ENCODE measurements at places on chromosomes 2 and 18.

DNA sequence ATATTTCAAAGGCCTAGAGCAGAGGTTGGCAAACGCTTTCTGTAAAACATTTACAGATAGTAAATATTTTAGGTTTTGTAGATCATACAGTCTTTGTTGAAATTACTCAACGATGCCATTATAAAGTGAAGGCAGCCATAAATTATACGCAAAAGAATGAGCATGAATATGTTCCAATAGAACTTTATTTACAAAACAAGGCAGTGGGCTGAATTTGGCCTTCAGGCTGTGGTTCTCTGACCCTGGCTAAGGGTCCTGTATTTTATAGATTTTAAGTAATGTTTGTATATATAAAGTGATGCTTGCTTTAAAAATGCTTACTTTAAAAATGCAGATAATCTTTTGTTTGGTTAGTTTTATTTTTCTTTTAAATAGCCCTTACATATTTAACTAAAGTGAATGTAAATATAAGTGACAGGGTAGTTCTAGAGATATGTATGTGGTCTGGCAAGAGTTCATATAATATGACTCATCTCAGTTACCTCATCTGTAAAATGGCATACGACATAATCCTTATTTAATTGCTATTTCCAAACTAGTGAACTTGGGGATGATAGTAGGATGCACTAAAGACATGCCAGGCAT lies 51.7 kb upstream of the ATP5MC3 start:
- DNase-seq: peak; percentile 78

GRCh38 chr18:59002974-59003594 lies 136.6 kb upstream of the SEC11C start:
- no peak for DNase-seq

DNA sequence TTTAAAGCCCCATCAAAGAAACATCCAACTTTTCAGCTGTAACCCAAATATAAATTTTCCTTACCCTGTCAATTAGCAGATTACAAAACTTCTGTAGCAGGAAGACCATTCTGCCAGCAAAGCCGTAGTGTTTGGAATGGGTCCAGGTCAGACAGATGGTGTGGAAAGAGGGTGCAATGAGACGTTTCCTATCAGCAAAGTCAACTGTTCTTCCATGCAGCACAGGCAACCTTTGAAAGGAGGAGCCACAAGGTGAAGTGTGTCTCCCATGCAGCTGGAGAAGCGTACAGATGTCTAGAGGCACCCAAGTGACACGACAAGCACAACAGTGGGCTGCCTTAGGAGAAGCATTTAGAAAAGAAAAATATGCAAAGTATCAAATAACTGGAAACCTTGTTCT lies 83.7 kb downstream of the SP3 start:
- peak; percentile 14 for DNase-seq

DNA sequence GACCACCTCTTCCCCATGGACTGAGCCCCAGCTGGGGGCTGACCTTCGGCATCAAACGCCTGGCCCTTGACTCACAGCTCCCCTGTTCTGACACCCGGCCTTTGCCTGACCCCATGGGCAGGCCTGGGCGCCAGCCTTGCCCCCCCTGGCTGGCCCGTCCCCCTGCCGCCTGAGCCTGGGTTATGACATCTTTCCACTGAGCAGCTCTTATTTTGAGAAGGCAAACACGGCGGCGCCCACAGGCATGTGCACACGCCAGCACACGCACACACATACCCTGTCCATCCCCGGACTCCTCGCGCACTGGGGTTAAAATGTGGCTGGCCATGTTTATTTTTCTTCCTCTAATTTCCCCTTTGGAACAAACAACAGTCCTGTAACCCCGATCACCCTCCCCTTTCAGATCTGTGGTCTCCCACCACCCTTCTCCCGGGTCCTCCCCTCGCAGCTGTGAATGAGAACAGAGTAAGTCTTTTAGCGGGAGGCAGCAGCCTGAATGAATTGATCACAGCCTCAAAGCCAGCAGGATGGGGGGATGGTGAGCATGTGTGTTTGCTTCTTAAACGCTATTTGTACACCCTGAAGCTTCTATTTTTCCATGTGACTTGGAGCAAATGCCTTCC lies 11.8 kb upstream of the ATOH8 start:
- peak; percentile 72 for DNase-seq

GRCh38 chr2:147998203-147998602 lies 22.3 kb downstream of the ORC4 start:
- no peak for DNase-seq

DNA sequence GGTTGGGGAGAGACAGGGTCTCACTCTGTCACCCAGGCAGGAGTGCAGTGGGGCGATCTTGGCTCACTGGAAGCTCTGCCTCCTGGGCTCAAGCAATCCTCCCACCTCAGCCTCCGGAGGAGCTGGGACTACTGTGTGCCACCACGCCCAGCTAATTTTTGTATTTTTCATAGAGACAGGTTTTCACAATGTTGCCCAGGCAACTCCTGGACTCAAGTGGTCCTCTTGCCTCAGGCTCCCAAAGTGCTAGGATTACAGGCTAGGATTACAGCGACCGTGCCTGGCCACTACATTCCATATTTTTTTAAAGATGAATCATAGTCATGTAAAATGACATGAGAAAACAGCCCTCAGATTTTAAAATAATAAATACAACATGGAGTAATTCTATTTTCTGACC lies 32.3 kb downstream of the CWC22 start:
- DNase-seq: peak; percentile 12

DNA sequence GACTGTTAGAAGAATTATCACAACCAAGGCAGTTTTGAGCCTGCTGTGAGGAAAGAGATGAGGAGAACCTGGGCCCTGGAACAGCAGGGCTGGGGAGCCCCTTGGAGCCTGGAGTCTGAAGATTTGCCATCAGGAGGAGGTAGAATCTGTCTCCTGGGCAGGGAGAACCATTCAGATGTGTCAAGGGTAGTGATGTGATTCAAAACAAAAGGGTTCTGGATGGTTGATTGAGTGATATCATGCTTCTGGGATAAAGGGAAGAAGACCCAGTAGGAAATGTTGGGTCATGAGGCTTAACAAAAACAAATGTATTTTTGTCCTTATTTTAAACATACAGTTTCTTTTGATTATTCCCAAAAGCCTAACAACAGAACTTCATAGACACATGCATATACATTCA lies 28.6 kb downstream of the RNF144A start:
- DNase-seq: no peak

DNA sequence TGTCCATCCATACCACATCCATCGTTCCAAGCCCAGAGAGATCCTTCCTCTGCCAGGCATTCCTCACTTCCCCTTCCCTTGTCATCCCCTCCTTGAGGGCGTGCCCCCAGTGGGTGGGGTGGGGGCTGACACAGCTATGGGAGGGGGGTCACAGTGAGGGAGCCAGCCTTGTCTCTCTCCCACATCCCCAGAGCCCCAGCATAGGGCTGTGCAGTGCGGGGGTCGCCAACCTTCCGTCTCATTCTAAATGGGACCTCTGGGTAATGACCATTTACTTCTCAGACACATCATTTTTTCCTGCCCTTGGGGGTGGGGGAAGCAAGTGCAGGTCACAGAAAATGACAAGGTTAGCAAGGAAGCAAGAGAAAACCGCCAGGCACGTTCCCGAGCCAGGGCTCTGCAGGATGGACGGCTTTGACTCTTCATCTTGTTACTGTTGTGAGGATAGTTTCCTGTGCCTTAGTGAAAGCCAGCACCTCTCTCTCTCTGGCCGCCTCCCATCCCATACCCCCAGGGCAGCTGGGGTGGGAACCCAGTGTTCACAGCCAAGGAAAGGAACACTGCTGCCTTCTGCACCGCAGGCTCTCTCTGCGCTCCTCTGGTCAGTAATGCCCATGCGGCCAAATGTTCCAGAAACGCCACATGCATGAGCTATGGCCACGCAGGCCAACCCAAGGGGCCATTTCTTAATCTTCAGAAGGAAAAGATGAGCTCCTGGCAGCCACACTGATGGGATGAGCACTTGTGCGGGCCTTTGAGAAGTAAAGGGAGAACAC lies 22.7 kb upstream of the OTOS start:
- no peak for DNase-seq

DNA sequence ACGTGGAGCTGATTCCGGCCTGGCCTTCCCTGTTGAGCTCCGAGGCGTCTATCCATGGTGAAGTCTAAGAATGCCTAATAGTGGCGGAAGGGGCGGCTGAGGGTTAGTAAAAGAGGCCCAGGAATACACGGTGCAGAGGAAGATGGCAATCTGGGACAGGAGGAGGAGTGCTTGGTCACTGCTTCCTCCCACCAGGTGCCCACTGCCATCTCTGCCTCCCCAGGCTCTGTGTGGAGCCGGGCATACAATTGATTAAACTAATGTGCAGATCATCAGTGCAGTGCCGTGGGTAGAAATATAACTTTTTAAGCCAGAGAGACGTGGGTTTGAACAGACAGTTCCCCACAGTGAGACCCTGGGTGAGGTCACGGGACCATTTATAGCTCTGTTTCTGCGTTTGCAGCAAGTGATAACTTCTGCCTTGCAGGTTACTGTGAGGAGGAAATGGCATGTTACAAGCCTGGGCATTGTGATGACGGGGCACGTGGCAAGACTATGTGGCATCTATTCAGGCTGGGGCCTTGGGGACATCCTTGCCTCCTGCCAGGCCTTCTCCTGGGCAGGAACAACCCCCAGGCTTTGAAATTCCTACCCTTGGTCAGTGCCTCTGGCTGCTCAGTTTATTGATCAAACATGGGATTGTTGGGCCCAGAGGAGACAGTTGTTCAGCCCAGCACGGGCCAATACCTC lies 204.9 kb downstream of the ASB1 start:
- DNase-seq: no peak

DNA sequence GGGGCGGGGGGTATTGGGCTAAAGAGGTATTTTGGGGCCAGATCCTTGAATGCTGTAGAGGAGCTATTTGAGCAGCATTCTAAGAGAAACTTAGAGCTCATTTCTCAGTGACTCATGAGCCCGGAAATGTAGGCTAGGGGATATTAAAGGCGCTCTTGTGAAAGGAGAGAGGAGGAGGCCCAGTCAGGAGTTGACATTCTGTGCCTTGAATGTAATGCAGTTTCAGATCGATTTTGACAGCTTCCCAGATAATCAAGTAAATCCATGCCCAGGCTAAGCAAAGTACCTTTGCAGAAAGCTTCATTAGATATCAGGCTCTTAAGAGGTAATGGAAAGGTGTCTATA lies 1.5 kb downstream of the CAB39 start:
- peak; percentile 77 for DNase-seq
